GM23338 (cell line): ENCODE measurements at places on chromosomes 16 and 17.

GRCh38 chr17:1322014-1322428, 42.6 kb downstream of the TRARG1 start:
- no peak for DNase-seq

DNA sequence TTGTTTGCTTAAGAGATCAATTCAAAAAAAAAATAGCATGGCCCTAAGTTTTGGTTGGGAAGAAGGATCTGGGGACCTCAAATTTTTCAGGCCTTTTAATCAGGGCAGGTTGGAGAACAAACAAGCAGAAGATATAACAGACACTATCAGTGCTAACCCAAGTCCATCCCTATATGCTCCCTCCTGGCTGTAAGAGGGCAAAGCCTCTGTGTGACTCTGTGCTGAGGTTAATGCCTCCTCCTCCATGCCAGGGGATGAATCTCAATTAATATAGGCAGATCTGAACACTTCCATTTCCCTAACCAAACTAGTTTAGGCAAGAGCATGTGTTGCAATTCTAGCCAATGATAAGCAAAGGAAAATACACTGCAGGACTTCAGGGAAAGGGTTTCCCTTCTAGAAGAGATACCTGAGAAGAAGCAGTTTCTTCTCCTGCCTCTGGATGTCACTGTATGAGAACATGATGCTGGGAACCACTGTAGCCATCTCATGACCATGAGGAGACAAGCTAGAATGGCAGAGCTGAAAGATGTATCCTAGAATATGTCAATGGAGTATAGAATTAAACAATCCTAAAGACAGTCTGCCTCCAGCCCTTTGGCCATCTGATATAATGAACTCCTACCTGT, 76.0 kb downstream of the CHD9NB start:
- DNase-seq, result peak; percentile 64

DNA sequence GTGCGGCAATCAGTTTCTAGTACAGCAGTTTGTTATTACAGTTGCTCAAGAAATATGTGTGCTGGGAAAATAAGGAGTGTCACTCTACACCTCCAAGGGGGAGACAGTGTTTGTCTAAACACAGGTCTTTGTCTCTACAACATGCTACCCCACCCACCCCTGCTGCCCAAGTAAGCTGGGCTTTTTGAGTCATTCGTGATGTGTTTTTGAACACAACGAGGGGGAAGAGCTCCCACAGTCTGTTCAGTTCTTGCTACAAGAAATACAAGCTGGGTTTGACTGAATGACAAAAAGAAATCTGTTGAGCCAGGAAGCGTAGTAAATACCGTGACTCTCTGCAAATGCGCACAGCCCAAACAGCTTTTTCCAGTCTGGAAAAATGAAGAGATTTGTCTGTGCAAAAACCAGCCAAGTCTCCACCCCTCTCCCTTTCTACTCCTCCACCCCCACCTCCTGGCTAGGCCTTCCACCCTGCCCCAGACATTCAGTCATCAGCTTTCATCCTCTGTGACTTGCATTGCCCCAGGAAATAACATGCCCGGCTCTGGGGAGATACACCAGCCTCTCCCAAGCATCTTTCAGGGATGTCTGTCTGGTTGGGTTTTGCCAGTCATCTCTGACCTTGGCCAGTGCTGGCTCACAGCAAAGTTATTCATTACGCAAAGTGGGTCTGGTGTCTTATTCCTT, 25.7 kb downstream of the CHD9 start:
- no peak for DNase-seq

DNA sequence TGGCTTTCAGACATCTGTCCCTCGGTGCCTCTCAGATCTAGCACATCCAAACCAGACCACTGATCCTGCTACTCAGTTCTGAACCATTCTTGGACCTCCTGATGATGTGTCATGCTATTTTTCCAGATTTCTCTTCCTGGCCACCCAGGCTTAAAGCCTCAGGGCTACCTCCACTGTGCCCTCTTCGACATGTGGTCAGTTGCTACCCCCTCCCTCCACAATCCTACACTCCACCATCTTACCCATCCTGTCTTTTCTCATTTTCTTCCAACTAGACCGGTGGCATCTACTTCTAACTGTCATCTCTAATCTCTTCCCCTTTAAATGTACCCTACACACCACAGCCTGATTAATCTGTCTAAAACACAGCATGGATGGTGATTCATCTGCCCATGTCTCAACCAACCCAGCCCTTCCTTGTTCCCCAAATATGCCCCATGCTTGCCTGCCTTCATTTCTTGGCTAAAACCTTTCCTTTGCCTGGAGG, 478.6 kb downstream of the SLC39A11 start:
- DNase-seq, result no peak

DNA sequence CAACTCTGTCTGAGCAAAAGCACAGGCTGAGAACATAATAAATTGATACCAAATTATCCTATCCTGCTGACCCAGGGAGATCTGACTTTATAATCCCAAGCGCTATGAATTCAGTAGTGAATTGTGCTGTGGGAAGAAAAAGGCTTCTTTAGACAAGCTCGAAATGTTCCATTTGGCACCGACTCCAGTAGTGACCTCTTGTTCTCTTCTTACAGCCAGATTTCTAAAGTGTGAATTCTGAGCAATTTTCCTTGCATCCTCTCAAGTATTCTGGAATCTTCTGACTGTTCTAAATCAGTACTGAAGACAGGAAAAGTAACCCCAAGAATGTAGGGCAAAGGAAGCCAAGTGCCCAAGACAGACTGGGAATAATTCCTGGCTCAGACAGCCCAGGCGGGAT, 58.2 kb downstream of the CDYL2 start:
- no peak for DNase-seq

GRCh38 chr17:30503558-30503957, 26.4 kb downstream of the GOSR1 start:
- DNase-seq, result no peak

DNA sequence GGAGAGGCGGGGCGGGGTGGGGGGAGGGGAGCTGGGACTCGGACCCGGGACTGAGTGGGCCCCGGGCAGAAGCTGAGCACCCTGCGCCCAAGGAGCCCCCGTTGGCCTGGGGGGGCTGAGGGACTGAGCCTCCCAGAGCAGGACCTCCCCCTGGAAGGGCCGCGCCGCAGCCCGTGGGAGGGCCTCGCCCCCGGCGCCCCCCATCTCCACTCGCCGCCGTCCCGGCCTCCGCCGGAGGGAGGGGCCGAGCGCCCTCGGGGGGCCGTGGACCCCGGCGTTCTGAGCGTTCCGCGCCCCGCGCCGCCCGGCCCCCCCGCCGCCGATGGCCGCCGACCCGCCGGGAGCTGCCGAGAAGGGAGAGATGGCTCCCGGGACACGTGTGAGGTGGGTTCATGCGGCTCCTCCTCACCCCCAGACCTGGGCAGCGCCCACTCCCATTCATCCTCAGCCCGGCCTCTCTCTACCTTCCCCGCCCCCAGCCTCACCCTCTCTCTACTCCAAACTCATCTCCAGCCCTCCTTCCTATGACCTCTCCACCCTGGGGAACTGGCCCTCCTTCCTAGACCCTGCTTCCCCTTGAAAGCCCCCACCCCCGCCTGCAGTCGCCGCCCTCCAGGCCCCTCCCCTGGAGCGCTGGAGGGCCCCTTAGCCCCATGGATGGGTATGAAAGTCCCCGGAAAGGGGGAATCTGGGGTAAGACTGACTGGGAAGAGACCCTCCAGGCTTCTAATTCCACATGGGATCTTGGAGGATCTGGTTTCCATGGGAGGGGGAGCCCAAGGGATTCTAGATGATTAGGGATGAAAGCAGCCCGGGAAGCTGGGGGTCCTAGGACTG, 922 bp downstream of the FBXL19 start:
- peak; percentile 59 for DNase-seq

GRCh38 chr16:78606545-78606944, 507.1 kb downstream of the WWOX start:
- peak; percentile 43 for DNase-seq

DNA sequence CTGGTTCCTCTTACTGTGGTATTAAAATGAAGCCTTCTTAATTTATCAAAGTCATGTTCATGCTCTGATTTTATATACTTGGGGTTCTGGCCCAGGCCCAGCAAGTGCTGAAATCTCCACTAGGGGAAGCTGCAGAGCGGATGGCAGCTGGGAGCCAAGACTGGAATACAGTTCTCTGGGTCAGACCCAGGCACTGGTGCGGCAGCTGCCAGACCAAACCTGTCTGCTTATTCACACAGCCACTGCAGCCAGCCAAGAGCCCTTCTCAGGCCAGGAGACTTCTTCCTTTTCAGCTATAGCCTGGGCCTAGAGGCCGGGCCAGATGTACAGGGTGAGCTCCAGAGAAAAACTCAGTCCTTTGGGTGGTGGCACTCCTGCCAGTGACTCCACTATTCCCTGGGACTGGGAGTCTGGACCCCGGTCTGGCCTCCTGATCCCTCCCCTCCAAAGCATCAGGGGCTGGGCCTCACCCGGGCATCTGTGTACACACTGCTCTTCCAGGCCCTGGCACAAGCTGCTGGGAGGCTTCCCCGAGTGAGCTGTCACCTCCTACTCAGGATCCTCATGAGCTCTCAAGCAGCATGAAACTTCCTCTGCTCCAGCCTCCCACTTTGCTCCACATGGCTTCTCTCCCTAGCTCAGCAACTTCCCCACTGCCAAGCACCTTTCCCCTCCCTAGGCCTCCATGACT, 24.4 kb downstream of the ATP6V0D1 start:
- DNase-seq, result peak; percentile 74

DNA sequence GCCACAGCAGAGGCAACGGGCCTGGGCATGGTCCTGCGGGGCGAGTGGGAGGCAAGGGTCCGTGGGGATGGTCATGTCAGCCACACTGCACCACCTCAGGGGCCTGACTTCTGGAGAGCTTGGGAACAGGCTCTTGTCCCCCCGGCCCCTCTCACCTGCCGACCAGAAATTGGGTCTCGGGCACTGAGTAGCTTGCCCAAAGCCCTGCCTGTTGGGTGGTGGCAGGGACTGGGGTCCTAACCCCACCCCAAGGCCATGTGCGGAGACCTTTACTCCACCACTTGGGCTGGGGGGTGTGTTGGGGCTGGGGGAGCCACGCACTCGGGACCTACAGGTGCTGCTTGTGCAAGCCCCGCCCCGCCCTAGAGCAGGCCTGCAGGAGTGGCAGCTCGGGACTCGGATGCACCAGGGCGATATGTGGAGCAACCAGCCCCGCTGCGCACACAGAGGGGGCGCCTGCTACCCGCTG, 24.2 kb upstream of the CHMP6 start:
- DNase-seq, result no peak

- DNase-seq, result no peak
Observed at GRCh38 chr16:84088695-84089395, 27.9 kb downstream of the MBTPS1 start.

GRCh38 chr16:85594978-85595661, 18.0 kb upstream of the GSE1 start:
- no peak for DNase-seq

- DNase-seq, result no peak
Observed at GRCh38 chr17:70307430-70308225, 138.3 kb downstream of the KCNJ2 start.

DNA sequence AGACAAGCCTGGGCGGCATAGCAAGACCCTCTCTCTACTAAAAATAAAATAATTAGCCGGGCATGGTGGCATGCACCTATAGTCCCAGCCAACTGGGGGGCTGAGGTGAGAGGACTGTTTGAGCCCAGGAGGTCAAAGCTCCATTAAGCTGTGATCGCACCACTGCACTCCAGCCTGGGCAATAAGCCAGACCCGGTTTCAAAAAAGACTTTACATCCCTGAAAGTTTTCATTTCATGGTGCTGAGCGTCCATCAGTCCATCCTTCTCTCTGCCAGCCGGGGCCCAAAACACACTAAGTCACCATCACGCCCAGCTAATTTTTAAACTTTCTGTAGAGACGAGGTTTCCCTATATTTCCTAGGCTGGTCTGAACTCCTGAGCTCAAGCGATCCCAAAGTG, 10.6 kb downstream of the RAB40B start:
- DNase-seq, result no peak

GRCh38 chr16:54783226-54783625, 147.4 kb upstream of the IRX5 start:
- no peak for DNase-seq
